ENCODE measurements at places on chromosomes 13 and 19.

- peak; percentile 96 for DNase-seq
Measured at GRCh38 chr19:8367327-8368001, 3.5 kb downstream of the ANGPTL4 start.

GRCh38 chr19:2136796-2137195, 14.6 kb downstream of the AP3D1 start:
- DNase-seq, result no peak

DNA sequence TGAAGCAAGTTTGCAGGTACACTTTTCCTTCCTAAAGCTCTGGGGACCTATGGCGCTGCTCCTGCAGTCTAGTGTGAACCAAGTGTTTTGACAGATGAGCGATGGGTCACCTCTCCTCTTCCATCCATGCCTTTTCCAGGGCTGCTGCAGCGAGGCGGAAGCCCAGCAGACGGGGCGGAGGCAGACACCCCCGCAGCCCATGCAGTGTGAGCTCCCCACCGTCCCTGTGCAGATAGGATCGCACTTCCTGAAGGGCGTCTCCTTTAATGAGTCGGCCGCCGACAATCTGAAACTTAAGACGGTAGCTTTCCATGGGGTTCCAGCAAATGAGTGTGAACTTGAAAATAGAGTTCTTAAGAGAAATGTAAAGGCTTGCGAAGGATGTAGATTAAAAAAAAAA, 37.1 kb upstream of the GPI start:
- DNase-seq, result no peak

DNA sequence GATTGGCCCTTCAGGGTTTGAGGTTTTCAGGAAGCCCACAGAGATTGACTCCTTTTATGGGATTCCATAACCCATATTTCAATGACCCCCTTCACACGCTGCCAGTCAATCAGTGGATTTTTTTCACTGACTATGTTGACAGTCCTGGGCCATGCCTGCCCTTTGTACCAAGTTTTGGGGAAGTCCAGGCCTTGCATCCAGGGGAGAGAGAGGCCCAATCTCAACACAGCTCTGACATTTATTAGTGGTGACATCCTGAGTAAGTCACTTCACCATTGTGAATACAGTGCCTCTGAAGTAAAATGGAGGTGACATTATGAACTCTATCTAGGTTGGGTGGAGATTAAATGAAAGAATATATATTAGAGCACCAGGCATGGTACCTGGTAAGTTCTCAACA, 181.1 kb downstream of the NUFIP1 start:
- DNase-seq, result no peak

DNA sequence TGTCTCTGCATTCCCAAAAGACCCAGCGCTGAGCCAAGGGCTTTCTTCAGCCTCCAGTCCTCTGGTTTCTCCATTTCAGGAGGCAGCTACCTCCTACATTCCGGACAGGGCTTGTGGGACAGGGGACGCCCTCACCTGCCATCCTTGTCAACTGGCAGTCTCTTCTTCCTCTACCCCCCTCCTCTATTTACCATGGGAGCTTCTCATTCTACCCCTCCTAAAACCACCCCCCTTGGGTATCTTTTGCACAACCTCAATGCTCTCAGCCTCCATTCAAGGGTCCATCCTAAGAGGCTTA, 43.8 kb downstream of the ZNF93 start:
- no peak for DNase-seq

DNA sequence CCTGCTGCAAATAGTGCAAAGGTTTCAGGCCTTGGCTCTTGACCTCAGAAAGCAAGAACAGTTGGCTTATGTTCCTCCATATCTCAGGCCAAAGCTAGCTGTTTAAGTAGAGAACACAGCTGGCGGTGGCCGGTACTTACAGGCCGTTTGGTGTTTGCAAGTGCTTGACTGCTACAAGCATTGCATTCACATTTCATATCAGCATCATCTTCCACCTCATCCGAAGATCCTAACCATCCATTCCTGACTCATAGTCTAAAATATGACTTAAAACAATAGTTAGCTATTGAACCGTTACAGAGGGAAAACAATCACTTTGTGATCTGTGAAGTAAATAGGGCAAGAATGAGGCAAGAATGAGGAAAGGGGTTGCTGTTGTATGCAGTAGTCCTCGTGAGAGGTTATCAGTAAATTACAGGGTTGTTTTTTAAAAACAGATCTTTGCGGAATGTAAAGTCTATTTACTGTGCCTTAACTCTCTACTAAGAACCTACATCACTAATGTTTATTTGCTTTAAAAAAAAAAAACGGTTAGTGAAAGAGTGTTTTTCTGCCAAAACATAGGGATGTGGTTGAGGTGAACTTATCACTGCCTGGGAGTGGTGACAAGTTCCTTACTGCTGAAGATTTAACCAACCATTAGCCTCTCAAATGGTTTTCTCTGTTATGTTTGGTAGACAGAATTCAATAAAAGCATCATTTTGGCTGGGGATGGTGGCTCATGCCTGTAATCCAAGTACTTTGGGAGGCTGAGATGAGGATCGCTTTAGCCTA, 21.6 kb upstream of the WDR88 start:
- DNase-seq, result peak; percentile 44

DNA sequence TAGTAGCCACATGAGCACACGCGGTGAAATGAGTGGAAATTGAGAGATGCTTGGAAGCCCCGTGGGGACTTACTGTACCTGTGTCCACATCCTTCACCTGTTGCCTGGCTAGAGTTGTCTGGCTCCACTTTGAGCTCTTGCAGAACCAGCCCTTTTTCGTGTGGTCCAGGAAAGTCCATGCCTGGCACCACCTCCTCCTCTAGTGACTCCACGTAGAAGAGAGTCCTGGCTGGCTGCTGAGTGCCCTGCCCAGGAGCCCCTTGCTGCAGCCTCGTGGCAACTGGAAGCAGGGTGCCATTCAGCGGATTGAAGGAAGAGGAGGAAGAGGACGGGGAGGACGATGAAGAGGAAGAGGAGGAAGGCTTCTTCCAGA, 515 bp upstream of the ATXN8OS start:
- DNase-seq, result no peak

- no peak for DNase-seq
Measured at GRCh38 chr13:112331675-112332074, 44.5 kb upstream of the SPACA7 start.

- DNase-seq, result peak; percentile 23
Measured at GRCh38 chr13:25037057-25037813, 58.7 kb upstream of the PABPC3 start.

DNA sequence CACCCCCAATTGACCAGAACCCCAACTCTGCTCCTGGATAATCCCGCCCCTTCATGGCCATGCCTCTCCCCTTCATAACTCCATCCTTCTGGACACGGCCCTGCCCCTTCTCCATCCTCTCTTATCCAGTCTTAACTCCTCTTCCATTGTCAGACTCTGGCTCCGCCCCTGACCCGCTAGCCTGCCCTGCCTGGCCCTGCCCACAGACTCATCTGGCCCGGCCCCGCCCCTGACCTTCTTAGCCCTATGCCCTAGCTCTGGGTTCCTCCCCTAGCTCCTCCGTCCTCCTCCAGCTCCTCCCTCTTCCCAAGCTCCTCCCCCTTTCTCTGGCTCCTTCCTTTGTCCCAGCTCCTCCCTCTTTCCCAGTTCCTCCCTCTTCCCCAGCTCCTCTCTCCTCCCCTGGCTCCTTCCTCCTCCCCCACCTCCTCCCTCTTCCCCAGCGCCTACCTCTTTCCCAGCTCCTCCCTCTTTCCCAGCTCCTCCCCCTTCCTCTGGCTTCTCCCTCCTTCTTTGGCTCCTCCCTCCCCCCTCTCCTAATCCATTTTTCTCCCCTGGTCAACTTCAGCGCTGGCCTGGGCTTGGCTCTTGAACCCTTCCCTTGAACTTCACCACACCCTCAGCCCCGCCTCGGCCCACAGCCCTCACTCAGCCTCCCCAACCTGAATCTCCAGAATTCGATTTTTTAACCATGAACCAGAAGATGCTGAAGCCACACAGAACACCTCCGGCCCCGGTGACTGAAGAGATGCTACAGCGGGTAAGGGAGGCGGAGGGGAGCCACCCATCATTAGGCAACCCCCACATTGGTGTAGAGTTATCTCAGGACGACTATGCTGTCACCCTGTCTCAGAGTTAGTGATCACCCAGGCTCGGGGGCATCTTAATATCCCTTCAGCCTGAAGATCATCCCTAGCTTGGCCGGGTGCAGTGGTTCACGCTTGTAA, 9.2 kb upstream of the ZNF358 start:
- DNase-seq, result no peak

DNA sequence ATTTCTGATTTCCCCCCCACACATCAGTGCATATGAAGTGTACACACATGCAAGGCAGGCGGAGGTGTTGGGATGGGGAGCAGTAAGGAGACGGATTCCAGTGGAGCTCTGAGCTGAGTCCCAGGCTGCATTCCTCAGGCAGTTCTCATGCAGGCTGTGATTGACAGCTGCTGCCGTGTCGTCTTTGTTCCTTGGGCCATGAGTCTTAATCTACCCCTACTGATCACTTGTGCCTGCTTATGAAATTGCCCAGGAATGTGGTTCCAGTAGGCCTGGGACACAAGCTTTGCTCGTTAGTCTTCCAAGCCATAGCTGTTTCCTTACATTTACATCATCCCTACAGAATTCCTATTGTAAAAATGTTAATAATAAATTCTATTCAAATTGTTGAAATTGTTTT, 1241.9 kb downstream of the UQCRFS1 start:
- DNase-seq, result no peak

- DNase-seq, result no peak
Measured at GRCh38 chr19:1767464-1767933, 14.2 kb downstream of the ONECUT3 start.

GRCh38 chr13:21826214-21827015, 155.5 kb downstream of the FGF9 start:
- DNase-seq, result no peak

DNA sequence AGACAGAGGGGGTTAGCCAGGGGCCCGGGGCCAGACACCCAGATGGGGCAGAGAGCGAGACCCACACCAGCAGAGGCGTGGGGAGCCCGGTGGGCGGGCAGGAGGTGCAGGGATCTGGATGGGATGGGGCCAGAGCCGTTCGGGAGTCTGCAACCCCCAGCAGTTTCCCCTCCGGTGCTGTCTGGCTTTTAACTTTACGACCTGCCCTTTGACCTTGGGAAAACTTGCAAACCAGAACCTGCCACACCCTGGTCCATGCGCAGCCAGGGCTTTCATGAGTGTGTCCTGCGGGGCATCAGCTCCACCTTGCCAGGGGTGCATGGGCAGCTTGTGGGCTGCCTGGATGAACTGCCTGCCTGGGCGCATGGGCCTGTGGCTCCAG, 9.8 kb downstream of the JOSD2 start:
- no peak for DNase-seq

GRCh38 chr19:55605637-55606470, at the start of gene ZNF865:
ZNF865 (plus strand) TSS chr19:55605647; CDS start chr19:55613619, 7,972 bp downstream.
- DNase-seq, result peak; percentile 67

- no peak for DNase-seq
Measured at GRCh38 chr19:47531640-47532387, 17.0 kb upstream of the NAPA start.

- no peak for DNase-seq
Measured at GRCh38 chr13:106433066-106433465, 102.4 kb downstream of the EFNB2 start.

DNA sequence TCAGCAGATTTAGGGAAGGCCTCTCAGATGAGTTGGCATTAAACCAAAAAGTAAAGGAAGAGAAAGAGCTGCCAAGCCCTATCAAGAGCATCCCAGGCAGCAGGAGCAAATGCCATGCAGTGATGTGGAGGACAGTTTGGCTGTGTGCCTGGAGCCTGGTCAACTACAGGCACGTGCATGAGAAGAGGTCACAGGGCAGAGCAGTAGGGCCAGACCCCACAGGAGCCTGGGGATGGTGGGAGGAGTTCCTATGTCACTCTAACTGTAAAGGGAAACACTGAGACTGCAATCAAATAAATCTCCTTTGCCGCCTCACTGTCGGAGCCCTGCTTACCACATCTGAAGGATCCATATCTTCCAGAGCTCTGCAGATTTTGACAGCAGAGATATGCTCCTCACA, 240.5 kb downstream of the ENOX1 start:
- DNase-seq, result no peak

DNA sequence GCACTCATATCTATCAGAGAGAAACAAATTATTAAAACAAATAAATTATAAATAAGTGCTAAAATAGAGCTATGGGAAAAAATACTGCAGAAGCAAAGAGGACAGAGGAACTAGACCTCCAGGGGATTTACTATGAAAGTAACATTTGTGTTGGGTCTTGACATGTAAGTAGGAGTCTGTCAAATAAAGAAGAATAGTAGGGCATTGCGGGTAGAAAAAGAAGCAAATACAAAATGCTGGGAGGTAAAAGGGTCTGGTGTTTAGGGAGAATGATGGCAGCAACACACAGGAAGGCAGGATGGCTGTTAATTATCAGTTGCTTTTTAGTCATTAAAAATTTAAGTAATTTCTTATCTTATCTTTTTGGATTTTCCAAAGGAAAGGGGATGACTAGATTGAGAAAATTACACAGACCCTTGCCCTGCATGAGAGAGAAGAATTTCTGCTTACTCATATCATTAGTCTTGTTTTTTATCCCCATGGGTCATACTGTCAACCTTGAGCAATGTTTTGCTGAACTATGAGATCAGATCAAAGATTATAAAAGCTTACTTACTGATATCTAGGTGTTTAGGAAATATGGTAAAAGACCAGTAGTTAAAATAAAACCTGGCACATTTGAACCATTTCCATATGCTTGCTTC, 472.7 kb downstream of the DIAPH3 start:
- DNase-seq, result no peak

- no peak for DNase-seq
Measured at GRCh38 chr19:1276628-1277022, 1.3 kb downstream of the FAM174C start.

DNA sequence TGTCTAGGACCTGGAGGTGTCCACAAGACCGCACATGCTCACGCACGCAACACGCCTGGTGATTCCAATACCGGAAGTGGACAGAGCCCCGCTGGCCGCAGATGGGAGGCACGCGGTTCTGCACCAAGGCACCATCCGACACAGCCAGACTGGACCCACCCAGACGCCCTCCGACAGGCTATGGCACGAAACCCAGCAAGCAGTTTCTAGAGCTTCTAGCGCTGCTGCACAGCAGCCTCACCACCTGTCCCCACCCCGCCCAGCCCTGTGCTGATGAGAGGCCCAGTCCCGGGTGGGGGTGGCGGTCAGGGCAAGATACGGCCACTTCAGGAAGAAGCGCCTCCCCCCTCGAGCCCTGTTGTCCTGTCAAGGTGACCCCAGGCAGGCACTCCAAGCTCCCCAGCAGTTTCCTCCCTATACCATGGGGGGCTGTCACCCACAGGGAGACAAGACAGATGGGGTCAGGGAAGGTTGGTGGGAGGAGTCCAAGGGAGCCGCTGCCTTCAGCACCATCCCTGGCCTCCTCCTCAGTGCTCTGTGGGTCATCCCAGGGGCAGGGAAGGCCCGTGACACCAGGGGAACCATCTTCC, 11.3 kb downstream of the LSM4 start:
- DNase-seq, result no peak

Data from AG04450 (cell line).